ENCODE measurements at places on chromosomes 6 and 20. TPM values are rescaled to one million over a fixed set of nuclear protein-coding genes. Genes with fewer than 3 reads are reported as not detected.

Gene FRK
- 1.5 TPM for total RNA-seq

Gene SERINC3
- total RNA-seq: 144 TPM

Gene POU5F1
- 0.33 TPM for total RNA-seq

Gene HECA
- total RNA-seq: 26.6 TPM

Gene CAGE1
- 0.17 TPM for total RNA-seq

Gene CRISP3
- total RNA-seq: not detected

Gene FHL5
- total RNA-seq: not detected

Gene SLC52A3
- not detected for total RNA-seq

Gene NRSN1
- not detected for total RNA-seq

Gene OPRM1
- not detected for total RNA-seq

Gene BNIP5
- not detected for total RNA-seq

Gene ANGPT4
- total RNA-seq: not detected

Gene KCNK15
- total RNA-seq: 0.29 TPM

Gene IP6K3
- 0.50 TPM for total RNA-seq

All from smooth muscle cell of trachea (primary cell).